ENCODE measurements at places on chromosomes 6 and 20.

- H3K36me3 ChIP-seq: no peaks in the 10 kb centered on the region
- no peaks in the 10 kb centered on the region for H3K27me3 ChIP-seq
- no peak overlapping the region for H3K4me3 ChIP-seq
- no peaks in the 10 kb centered on the region for H3K4me1 ChIP-seq
- DNase-seq: no peak
- no peak overlapping the region for H3K27ac ChIP-seq
Observed at GRCh38 chr6:141658696-141659095, 474.0 kb upstream of the GJE1 start.

- H3K27ac ChIP-seq: 0 out of 2 replicates have a peak overlapping the region, but pooled peaks have one; percentile 17
- no peak for DNase-seq
- no peaks in the 10 kb centered on the region for H3K36me3 ChIP-seq
- H3K27me3 ChIP-seq: no peaks in the 10 kb centered on the region
Observed at GRCh38 chr6:137827411-137827940, 39.6 kb upstream of the TNFAIP3 start.

DNA sequence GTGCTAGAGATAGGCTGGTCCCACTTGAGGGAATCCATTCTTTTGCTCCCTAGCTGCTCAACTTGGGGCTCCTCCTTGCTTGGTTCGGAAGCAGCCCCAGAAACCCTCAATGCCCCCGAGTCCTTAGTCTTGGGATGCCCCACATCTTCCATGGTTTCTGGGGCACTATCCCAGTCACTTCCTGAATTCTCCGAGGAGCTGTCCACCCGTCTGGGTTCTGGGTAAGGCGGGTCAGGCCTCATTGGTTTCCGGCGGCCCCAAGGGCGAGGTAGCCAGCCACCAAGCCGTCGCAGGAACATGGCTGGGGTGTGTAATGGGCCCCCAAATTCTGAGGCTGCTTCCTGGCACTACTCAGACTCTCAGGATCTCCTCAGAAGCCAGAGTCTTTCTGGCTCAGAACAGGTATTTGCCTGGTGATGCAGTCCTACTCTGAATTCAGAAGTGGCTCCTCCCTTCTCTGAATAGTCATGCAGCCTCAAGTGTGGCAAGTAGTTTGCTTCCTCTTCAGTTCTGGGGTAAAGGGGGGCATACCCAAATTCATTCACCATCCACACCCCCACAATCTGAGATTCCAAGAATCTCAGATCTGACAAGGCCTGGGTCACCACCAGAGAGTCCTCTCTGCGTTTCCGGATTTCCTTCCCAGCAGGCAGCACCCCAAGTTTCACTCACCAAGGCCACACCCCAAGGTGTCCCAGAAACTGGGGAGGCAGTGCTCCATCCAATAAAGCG is 763 bp downstream of the C6orf47 start:
- H3K27me3 ChIP-seq: no peaks in the 10 kb centered on the region
- H3K27ac ChIP-seq: peak overlapping the region; percentile 87
- peaks cover 70% of the 10 kb centered on the region for H3K4me1 ChIP-seq
- peaks cover 72% of the 10 kb centered on the region for H3K36me3 ChIP-seq
- DNase-seq: no peak

GRCh38 chr6:151647976-151648639 is 154.3 kb downstream of the CCDC170 start:
- DNase-seq: peak; percentile 39
- no peak overlapping the region for H3K27ac ChIP-seq
- no peaks in the 10 kb centered on the region for H3K27me3 ChIP-seq
- no peaks in the 10 kb centered on the region for H3K4me1 ChIP-seq

GRCh38 chr6:37952027-37952426 is 132.5 kb downstream of the ZFAND3 start:
- no peaks in the 10 kb centered on the region for H3K36me3 ChIP-seq
- no peak overlapping the region for H3K27ac ChIP-seq
- no peaks in the 10 kb centered on the region for H3K4me1 ChIP-seq
- no peak overlapping the region for H3K4me3 ChIP-seq

DNA sequence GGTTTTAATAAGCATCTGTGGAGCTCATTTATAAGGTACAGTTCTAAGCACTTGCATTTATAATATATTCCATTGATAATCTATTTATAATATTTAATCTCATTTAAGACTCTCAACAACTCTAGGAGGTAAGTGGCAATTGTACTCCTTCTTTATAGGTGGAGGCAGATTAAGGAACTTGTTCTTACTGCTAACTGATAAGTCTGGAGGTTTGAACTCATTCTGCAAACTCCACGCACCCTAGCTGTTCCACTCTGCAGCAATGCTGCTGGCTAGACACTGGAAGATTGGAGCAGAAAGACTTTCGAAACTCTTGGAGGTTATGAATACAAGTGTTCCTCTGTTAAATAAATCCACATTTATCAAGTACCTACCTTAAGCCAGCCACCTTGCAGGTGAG is 793 bp upstream of the HDAC2 start:
- H3K27me3 ChIP-seq: no peaks in the 10 kb centered on the region
- H3K4me3 ChIP-seq: peak overlapping the region; percentile 80
- no peaks in the 10 kb centered on the region for H3K36me3 ChIP-seq

GRCh38 chr20:62413025-62413570 is 6.0 kb upstream of the CABLES2 start:
- H3K4me1 ChIP-seq: peaks cover 10% of the 10 kb centered on the region
- H3K4me3 ChIP-seq: no peak overlapping the region
- no peaks in the 10 kb centered on the region for H3K27me3 ChIP-seq

- no peaks in the 10 kb centered on the region for H3K4me1 ChIP-seq
- DNase-seq: no peak
- H3K4me3 ChIP-seq: no peak overlapping the region
- H3K27me3 ChIP-seq: peaks cover 3% of the 10 kb centered on the region
- H3K27ac ChIP-seq: no peak overlapping the region
Observed at GRCh38 chr20:12014736-12015135, 97.0 kb downstream of the BTBD3 start.

- no peak for DNase-seq
- H3K4me3 ChIP-seq: no peak overlapping the region
- peaks cover 9% of the 10 kb centered on the region for H3K4me1 ChIP-seq
- no peaks in the 10 kb centered on the region for H3K27me3 ChIP-seq
Observed at GRCh38 chr6:5894357-5894756, 112.4 kb downstream of the NRN1 start.

- H3K27me3 ChIP-seq: peaks cover 53% of the 10 kb centered on the region
- no peak overlapping the region for H3K4me3 ChIP-seq
- DNase-seq: no peak
Observed at GRCh38 chr20:57475388-57476083, 49.4 kb downstream of the CTCFL start.

- H3K27me3 ChIP-seq: no peaks in the 10 kb centered on the region
Observed at GRCh38 chr6:152404086-152404857, 232.9 kb downstream of the SYNE1 start.

DNA sequence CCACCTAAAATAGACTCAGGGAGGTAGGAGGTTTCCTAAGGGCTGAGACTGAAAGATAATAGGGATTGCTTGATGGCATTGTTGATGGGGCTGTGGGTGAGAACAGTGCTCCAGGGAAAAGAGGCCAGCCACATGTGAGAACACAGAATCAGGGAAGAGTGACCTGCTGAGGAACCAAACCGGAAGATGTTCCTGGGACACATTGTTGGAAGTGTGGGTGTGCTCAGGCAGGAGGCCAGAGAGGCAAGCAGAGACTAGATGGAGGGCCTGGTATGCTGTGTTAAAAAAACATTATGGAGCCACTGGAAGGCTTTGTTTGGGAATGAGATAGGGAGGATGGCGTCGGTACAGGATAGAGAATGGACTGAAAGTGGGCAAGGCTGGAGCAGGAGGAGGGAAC is 23.3 kb downstream of the RNF144B start:
- H3K27me3 ChIP-seq: no peaks in the 10 kb centered on the region
- H3K36me3 ChIP-seq: no peaks in the 10 kb centered on the region
- H3K4me1 ChIP-seq: no peaks in the 10 kb centered on the region

GRCh38 chr20:32672394-32672981 is 1.3 kb downstream of the C20orf203 start:
- H3K36me3 ChIP-seq: no peaks in the 10 kb centered on the region
- peak overlapping the region; percentile 98 for H3K27ac ChIP-seq
- H3K4me1 ChIP-seq: peaks cover 53% of the 10 kb centered on the region
- peak; percentile 85 for DNase-seq

GRCh38 chr20:47609001-47609400 is 107.3 kb downstream of the NCOA3 start:
- DNase-seq: no peak
- no peaks in the 10 kb centered on the region for H3K36me3 ChIP-seq
- H3K4me3 ChIP-seq: no peak overlapping the region
- no peak overlapping the region for H3K27ac ChIP-seq

DNA sequence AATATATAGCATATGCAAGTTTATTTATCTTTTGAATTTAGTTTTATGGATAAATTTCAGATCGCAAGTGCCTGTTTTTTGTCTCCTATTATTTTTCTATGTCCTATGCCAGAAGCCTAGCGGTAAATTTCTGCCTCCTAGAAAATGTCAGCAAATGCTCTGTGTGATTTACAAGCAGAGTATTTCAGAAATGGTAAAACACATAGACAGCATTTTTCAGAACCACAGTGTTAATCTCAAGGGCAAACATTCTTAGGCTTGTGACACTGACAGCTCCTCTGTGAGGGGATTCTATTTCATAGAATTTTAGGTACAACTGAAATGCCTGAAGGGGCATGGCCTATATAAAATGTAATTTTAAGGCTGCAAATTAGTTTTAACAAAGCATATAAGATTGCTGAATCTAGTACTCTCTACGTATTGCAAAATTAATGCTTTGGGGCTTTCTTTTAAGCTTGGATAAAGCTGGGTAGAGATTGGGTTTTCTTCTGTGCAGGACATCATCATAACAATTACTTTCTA is 89.9 kb upstream of the PTCHD4 start:
- no peaks in the 10 kb centered on the region for H3K27me3 ChIP-seq
- DNase-seq: no peak
- H3K4me3 ChIP-seq: no peak overlapping the region

DNA sequence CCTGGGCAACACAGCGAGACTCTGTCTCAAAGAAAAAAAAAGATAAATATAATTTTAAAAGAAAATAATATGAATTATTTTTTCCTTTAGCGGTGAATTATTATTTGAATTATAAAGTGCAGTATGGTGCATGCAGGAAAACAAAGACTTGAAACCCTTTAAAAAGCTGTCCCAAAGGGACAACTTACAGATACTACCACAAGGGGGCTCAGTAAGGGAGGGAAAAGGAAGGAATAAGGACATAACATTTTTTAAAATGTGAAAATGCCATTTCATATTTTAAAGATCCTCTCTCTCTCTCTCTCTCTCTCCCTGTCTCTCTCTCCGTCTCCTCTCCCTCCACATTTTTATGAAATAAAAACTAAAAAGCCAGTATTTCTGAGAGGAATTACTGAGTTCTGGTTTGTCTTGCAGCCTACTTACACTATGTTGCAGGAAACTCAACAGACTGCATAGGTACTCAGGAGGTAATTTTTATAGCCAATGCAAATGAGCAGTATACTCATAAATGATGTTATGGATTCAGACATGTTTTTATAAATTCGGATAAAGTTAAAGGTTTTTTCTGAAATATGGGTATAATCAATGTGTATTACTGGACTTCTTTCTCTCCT is 455.0 kb upstream of the GJE1 start:
- H3K36me3 ChIP-seq: no peaks in the 10 kb centered on the region
- no peak for DNase-seq
- H3K27me3 ChIP-seq: no peaks in the 10 kb centered on the region
- no peak overlapping the region for H3K4me3 ChIP-seq

DNA sequence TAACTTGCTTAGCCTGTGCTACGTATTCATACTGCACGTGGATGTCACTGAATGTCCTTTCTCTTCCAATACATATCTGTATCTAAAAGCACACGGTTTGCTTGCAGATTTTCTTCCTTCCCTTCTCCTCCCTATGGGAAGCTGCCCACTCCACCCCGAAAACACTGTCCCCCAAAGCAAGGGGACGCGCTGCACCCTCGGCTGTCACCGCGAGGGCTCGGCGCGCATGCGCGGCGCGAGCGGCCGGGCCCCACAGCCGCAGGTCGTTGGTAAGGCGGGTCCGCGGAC is 659 bp downstream of the TMX4 start:
- no peaks in the 10 kb centered on the region for H3K27me3 ChIP-seq
- H3K36me3 ChIP-seq: no peaks in the 10 kb centered on the region
- H3K4me3 ChIP-seq: peak overlapping the region; percentile 47
- peak overlapping the region; percentile 81 for H3K27ac ChIP-seq
- peak; percentile 67 for DNase-seq
- H3K4me1 ChIP-seq: peaks cover 35% of the 10 kb centered on the region

- H3K4me3 ChIP-seq: no peak overlapping the region
- H3K4me1 ChIP-seq: peaks cover 9% of the 10 kb centered on the region
- DNase-seq: no peak
- no peak overlapping the region for H3K27ac ChIP-seq
- peaks cover 63% of the 10 kb centered on the region for H3K27me3 ChIP-seq
Observed at GRCh38 chr20:57471496-57472372, 53.2 kb downstream of the CTCFL start.

- H3K4me3 ChIP-seq: no peak overlapping the region
- H3K27ac ChIP-seq: no peak overlapping the region
- H3K4me1 ChIP-seq: no peaks in the 10 kb centered on the region
- no peaks in the 10 kb centered on the region for H3K36me3 ChIP-seq
Observed at GRCh38 chr20:43241057-43241702, 51.5 kb upstream of the PTPRT start.

DNA sequence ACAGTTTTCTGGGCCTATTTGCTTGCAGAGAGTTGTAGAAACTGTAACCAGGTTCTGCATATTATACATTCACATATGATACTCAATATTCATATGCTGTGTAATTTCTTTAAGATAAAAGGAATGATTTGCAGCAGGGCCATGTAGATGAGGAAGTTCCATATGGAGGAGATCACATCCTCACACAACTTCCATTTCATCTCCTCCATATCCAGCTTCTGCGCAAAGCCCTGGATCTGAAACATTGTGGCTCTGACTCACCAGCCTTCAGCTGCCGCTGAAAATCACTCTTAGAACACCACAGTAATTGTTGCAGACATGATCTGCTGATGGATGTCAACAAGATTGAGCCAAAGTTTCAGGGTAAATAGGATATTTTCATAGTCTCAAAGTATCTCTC is 57.7 kb downstream of the PXDC1 start:
- no peak overlapping the region for H3K4me3 ChIP-seq
- H3K4me1 ChIP-seq: no peaks in the 10 kb centered on the region
- no peak overlapping the region for H3K27ac ChIP-seq
- no peaks in the 10 kb centered on the region for H3K27me3 ChIP-seq
- no peaks in the 10 kb centered on the region for H3K36me3 ChIP-seq
- no peak for DNase-seq

- no peak overlapping the region for H3K4me3 ChIP-seq
- no peaks in the 10 kb centered on the region for H3K4me1 ChIP-seq
- no peaks in the 10 kb centered on the region for H3K36me3 ChIP-seq
- no peak overlapping the region for H3K27ac ChIP-seq
- no peak for DNase-seq
- no peaks in the 10 kb centered on the region for H3K27me3 ChIP-seq
Observed at GRCh38 chr6:114355300-114355699, 12.5 kb upstream of the HS3ST5 start.

- peaks cover 26% of the 10 kb centered on the region for H3K4me1 ChIP-seq
- H3K27me3 ChIP-seq: no peaks in the 10 kb centered on the region
- peaks cover 48% of the 10 kb centered on the region for H3K36me3 ChIP-seq
- H3K4me3 ChIP-seq: no peak overlapping the region
Observed at GRCh38 chr20:44911264-44911921, 1.5 kb downstream of the PABPC1L start.

Measured in DND-41 (cell line).